ENCODE measurements at places on chromosomes 16 and 17.
A peak's percentile ranks its signal among the peaks of the same experiment; 100 is the strongest.

DNA sequence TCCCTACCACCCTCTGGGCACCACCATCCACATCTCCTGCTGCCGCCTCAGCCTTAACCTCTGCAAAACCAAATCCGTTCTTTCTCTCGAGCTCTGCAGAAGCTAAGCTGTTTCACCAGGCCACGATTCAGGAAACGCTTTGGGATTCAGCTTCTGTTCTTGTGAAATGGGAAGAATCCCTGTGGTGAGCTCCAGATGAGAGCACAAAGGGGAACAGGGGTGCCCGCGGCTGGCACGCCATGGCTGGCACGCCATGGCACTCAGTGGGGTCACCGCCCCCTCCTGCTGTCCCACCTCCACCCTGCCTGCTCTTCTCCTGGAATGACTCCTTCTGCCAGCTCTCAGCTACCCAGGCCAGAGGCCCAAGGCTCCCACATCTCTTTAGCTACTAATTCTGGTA lies 5.7 kb downstream of the QPRT start:
- DNase-seq = no peak

DNA sequence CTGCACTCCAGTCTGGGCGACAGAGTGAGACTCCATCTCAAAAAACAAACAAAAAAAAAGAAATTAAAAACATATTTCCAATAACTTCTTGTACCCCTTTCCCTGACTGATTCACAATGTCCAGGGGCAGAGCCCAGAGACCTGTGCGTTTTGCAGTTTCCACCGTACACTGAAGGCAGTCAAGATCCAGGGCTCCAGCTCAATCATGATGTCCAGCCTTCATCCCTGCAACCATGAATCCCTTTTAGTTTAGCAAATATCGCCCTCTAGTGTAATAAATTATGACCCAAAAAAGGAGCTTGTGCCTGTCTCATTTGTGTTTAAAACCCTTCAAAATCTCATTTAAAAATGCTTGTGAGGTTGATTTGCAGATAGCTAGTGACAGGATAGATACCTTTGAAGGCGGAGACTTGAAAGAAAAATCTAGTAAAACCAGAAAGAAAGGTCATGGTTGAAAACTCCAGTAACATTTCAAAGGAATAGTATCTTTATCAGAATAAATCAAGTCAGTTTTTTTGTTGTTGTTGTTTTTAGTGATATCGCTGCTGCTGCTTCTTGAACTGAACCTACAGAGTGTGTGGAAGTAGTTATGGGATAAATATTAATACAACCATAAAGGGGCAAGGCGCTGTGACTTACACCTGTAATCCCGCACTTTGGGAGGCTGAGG lies 3.7 kb upstream of the ERN1 start:
- no peak for DNase-seq

DNA sequence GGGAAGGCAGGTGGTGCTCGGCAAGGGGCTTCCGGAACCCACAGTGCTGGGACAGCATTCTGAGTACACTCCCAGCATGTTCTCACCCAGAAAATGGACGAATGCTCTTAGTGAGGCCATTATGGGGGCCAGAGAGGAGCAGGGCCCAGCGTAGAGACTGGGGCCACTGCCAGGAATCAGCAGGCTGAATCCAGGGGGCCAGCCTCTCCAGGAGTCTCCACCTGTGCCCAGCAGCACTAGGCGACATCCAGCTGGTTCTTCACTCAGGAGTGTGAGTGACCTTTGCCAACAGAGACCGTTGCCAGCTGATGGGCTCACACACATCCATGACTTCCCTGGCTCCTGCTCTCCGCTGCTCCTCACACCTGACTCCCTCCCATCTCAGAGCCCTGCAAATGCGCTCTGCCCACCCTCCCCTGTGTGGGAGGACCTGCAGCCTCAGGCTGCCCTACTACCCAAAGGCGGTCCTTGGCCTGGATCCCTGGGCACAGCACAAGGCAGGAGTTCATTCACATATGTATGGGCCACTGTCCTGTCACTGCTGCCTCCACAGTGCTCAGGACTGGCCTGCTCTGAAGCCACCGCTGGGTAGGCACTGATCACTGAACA lies 5.1 kb downstream of the RHBDF1 start:
- no peak for DNase-seq

DNA sequence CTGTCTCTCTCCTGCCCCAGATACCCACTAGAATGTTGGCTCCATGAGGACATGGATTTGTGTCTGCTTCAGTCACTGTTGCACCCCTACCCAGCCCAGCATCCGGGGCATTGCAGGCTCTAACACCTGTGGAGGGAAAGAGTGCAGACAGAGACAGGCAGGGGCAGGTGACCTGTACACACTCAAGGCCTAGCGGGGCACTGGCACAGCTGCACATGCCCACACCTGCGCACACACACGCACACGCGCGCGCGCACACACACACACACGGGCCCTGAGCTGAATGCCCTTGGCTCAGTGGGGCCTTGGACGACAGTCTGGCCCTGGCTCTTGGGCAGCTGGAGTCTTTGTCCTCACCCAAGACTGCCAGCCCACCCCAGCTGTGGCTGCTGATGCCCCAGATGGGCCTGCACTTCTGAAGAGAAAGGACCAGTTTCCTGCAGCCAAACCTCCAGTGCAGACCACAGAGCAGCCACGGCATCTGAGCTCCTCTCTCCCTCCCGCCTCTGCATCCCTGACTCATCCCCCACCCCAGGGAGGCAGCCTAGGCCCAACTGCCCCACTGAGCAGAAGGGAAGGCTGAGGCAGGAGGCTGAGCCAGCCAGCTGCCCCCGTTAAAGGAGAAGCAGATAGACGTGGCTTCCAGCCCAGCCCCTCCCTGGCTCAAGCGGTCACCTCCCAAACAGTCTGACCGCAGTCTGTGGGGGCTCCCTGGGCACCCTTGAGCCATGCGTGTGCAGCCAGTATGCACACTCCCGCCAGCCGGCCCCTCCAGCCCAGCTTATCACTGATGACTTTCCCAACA lies 12.3 kb upstream of the RAI1 start:
- DNase-seq = no peak

DNA sequence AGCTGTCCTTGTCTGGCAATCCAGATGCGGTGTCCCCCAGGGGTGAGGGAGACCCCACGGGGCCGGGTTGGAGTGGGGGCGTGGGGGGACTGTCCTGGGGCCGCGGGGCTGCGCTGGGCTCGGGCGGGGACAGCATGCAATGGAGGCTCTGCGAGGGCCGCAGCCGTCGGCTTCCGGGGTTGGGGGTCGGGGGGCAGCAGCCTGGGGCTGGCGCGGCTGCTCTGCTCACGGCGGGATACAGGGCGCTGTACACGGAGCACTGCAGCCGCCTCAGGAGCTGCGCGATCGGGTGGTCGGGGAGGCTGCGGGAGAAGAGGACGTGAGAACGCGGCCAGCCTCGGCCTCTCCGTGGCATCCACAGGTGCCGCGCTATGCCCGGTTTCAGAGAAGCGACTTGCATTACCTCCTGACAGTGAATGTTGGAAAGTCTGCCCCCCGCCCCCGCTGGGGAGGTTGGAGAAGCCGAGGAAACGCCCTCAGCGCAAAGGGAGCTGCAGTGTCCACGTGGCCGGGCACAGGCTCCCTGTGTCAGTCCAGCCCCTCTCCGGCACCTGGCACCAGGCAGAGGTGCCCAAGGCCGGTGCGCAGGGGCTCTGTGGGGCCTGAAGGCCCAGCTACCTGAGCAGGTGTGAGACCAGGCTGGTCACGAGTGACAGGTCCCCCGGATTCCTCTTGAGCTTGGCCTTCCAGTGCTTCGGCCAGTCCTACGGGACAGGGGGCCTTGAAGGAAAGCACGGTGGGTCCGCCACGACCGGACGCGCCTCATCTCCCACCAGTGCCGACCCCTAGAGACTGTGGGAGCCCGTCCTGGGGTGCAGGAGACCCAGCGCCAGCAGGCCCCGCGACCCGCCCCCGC lies 9.4 kb upstream of the SPATA2L start:
- DNase-seq = no peak

GRCh38 chr17:49031965-49032928 lies 35.1 kb downstream of the IGF2BP1 start:
- DNase-seq = peak; percentile 16

GRCh38 chr16:21638573-21638975 lies 13.8 kb downstream of the IGSF6 start:
- DNase-seq = no peak

- no peak for DNase-seq
Observed at GRCh38 chr16:85523602-85524364, 89.3 kb upstream of the GSE1 start.

GRCh38 chr17:64500862-64501765 lies 4.3 kb upstream of the POLG2 start:
- DNase-seq = no peak

DNA sequence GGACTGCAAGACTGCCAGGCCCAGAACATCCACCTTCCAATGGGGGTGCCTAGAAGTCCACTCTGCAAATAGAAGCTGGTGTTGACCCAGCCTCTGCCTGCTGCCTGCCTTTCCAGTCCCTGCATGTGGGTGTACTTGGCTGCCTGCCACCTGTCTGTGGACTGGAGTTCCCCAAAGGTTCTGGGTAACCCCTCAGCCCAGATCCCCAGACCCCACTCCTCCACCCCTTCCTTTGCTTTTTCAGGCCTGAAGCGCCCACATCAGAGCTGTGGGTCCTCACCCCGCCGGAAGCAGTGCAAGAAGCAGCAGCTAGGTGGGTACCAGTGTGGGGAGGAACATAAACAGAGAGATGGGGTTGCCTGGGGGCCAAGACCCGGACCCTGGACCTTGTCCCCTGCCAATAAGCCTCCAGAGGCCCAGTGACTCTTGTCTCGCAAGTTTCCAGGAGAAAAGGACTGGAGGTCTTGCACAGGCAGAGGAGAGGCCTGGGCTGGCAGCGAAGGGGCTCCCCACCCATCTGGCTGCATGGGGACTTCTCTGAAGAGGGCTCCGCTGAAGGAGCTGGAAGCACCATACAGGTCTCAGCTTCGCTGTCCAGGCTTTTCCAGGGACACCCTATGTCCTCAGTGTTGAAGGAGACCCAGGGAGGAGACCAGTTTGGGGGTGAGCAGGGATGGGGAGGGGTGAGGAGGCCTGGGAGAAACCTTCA lies 34.3 kb downstream of the NLRC5 start:
- peak; percentile 55 for DNase-seq

GRCh38 chr16:80705596-80705995 lies 98.8 kb downstream of the CDYL2 start:
- no peak for DNase-seq

DNA sequence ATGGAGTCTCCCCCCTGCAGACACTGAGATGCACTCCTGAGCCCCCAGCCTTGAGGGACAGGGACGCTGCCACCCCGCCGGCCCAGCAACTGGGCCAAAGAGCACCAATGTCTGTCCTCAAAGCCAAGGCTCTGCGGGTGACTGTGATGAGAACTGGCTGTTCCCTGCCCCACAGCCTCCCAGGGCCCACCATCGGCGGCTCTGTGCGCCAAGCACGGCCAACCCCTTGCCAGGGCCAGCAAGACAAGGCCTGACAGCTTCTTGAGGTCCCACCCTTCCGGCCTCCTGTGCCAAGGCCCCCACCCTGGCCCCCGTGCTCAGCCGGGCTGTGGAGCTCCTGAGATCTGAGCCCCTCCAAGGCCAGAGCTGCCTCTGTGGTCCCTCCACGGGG lies 34.2 kb upstream of the PABPN1L start:
- no peak for DNase-seq

DNA sequence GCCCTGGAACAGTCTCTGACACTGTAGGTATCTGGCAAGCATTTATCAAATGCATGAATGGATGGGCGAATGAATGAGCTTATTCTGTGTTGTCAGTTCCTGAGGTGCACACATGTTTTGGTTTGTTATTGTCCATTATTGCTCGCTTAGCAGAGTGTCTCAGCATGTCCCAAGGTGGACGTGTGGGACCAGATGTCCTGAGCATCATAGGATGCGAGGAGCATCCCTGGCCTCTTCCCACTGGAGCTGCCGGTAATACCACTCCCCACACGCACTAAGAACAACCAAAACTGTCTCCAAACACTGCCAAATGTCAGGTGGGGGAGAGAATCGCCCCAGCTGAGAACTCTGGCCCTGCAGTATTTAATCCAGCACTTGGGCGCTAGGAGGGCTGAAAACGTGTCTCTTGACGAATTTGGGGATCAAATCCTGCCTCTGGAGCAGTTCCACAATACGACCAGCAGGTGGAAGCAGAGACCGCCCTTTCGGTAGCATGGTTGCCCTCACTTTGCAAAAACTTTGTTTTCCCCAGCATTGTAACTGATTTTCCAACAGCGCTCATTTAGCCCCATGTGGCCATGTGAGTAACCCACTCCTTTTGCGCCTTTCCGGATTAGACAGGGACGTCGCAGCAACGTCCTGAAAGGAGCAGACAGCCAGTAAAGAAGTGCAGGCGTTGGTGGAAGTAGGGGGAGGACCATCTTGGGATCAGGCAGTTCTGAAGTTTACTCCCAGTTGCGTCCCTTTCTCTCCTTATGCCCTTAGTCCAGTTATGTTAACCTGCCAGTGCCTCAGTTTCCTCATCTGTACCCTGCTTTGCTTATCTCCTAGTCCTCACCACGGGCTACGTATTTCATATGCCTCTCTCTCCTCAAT lies 22.7 kb downstream of the TMEM114 start:
- peak; percentile 82 for DNase-seq

GRCh38 chr17:83078378-83079351 lies 744 bp upstream of the METRNL start:
- no peak for DNase-seq

- no peak for DNase-seq
Observed at GRCh38 chr16:4976079-4976478, 17.9 kb downstream of the SEC14L5 start.

DNA sequence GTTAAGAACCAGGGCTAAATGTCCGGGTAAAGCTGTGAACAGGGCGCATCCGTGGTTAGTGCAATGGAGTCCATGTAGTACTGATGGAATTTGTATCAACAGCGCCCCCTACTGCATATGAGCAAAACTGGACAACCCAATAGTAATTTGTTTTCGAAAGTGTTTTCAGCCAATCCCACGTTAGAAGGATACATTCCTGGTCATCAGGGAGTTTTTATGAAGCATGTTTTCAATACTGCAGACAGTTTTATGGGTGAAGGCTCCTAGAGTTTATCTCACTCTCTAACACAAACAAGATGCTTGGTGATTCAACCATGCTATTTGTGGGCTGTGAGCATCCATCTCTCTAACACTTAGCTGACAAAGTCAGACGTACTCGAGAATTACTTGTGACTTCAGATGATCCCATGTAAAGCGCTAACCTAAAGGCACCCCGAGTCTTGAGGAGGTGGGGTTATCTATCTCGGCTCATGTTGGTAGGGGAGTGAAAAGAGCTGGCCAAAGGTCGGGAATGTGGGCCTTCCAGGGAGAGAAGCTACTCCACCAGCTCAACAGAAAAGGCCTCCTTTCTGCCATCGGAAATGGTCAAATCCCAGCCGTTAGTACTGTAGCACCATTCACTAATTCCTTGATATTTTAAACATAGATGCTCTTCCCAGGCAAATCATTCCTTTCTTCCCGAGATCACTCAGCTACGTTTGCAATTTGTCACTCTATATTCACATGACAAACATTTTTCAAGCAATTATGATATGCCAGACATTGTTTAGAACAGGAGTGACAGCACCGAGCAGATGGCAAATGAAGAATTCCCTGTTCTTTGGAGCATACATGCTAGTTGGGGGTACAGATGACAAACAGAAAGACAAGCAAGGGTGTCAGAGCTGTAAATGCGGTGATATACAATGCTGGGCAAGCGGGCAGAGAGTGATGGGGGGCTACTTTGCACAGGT lies 46.9 kb upstream of the HNF1B start:
- peak; percentile 28 for DNase-seq

Measured in stimulated activated CD4-positive, alpha-beta T cell treated with anti-CD3 and anti-CD28 coated beads, Interleukin-12 subunit alpha, Interleukin-12 subunit beta, amount 100 ng/mL, for 48 hours (primary cell).